ENCODE measurements at places on chromosomes 11 and 22.

- DNase-seq: no peak
Measured at GRCh38 chr11:66858939-66859685, 2.2 kb downstream of the LRFN4 start.

GRCh38 chr11:120168960-120169681 lies 31.2 kb upstream of the TRIM29 start:
- DNase-seq: no peak

DNA sequence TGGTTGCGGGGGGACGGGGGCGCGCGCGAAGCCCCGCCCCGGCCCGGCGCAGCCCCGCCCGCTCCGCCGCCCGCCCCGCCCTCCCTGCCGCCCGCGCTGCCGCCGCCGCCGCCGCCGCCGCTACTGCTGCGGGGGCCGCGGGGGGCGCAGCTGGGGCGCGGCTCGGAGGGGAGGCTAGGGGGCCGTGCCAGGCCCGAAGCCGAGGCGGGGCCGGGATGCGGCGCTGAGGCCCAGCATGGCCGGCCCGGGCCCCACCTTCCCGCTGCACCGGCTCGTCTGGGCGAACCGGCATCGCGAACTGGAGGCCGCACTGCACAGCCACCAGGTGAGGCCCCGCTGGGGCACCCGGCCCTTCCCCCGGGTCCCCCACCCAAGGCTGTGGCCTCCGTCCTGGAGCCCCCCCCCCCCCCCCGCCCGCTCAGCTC lies at the start of gene ANKRD13D:
ANKRD13D (plus strand) TSS at position 78 of the 425 bp plus-strand sequence; CDS start at position 236, 158 bp downstream.
- DNase-seq: no peak

DNA sequence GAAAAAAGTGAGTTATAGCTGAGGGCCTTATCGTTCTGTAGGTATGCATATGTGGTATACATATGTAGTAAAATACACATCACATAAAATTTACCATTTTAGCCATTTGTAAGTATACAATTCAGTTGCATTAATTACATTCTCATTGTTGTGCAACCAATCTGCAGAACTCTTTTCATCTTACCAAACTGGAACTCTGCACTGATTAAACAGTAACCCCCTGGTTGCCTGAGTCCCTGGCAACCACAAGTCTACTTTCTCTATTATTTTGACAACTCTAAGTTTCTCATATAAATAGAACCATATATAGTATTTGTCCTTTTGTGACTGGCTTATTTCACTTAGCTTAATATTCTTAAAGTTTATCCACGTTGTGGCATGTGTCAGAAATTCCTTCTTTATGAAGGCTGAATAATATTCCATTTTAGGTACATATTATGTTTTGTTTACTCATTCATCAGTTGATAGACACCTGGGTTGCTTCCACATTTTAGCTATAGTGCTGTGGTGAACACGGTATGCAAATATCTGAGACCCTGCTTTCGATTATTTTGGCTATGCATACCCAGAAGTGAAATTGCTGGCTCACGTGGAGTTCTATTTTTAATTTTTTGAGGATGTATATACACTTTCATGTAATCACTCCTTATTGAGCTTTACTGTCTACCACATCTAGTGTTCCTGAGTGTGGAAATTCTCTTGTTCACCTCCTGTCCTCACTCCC lies 1.6 kb upstream of the DDX10 start:
- DNase-seq: no peak

GRCh38 chr11:110262072-110262403 lies 34.4 kb downstream of the RDX start:
- no peak for DNase-seq

Measured in C1 segment of cervical spinal cord (tissue), 14 donors.